ENCODE measurements at places on chromosomes 1 and 21.

DNA sequence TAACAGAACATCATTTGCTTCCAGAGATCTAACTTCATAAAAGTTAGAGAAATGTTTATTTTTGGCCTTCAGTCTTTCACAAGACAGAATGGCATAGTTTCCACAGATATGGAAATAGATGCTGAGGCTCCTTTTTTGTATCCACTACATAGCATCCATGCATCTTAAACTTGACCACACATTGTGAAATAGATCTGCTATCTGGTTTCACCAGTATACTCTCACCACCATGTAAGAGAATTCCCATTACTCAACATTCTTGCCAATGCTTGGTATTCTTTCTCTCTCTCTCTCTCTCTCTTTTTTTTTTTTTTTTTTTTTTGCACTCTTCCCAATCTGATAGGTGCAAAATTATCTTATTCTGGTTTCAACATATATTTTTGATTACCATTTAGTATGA, 52.1 kb upstream of the PRMT6 start:
- no peak for DNase-seq

DNA sequence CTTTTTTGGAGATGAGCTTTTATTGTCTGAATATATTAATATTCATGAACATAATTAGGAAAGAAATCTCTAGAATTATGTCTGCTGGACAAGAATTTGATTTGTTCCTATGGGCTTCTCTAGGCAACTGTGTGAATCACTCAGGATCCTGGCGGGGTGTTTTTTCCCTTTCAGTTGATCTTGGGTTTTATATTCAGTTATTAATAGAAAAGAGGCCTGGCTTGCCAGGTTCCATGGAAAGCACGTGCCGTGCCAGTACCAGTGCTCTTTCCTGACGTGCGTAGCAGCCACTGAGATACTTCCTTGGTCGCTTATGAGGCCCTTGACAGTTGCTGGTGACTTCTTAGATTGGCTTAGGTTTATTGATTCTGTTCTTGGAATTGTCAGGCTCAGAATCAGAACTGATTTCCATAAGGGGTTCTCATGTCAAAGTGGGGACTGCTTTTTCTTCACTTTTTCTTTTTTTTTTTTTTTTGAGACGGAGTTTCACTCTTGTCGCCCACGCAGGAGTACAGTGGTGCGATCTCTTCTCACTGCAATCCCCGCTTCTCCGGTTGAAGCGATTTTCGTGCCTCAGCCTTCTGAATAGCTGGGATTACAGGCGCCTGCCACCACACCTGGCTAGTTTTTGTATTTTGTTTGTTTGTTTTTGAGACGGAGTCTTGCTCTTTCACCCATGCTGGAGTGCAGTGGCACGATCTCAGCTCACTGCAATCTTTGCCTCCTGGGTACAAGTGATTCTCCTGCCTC, 48.7 kb upstream of the KIF1B start:
- no peak for DNase-seq

DNA sequence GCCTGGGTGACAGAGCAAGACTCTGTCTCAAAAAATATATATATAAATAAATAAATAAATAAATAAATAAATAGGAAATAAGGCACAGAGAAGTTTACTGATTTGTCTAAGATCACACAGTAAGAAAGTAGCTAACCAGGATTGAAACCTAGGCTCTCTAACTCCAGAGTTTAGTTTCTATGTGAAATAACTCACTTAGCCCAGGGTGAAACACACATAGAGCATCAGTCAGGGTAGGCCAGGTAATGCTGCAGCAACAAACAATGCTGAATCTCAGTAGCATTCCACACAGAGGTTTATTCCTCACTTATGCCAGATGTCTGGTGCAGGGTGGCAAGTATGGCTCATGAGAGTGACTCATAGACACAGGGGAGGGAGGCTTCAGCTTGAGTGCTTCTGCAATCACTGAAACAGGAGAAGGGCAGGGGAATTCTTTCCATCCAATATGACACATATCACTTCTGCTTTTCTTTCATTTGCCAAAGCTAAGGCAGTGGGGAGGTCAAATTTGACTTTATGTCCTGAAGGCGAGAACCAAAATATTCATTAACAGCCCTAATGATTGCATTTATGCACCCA, 37.1 kb upstream of the KANK4 start:
- peak; percentile 76 for DNase-seq

DNA sequence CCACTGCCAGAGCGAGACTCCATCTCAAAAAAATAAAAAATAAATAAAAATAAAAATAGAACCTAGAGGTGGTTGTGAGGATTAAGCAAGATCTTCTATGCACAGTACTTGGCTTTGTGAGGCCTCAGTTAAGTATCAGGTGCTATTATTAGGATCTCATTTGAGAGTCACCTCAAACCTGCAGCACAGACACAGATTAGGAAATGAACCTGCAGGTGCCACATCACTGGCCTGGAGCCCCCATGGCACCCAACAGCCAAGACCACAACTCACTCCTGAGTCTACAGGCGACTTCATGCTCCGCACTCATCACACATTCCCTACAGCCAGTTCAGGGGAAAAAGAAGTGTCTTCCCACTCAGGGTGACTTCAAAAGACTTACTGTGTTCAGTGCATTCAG, 176.8 kb downstream of the SLC45A1 start:
- no peak for DNase-seq

DNA sequence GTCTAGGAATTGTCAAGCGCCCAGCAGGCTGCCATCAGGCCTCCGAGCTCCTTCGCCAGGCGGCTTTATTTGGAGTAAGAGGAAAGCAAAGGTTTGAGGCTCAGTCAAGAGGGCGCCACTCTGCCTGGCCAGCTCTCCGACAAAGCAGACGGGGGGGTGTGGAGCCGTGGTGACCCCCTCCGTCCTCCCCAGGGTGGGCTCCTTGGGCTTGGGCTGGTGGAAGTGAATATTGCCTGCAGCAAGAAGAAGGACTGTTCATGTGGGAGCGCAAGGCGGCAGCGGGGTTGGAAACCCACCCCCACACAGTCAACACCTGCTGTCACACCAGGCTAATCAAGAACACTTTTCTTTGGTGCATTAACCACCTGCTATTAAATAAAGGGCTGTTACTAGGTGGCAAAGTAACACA, 14.6 kb downstream of the EPHX1 start:
- no peak for DNase-seq

- no peak for DNase-seq
Measured at GRCh38 chr1:235127732-235128455, 743 bp downstream of the TOMM20 start.

DNA sequence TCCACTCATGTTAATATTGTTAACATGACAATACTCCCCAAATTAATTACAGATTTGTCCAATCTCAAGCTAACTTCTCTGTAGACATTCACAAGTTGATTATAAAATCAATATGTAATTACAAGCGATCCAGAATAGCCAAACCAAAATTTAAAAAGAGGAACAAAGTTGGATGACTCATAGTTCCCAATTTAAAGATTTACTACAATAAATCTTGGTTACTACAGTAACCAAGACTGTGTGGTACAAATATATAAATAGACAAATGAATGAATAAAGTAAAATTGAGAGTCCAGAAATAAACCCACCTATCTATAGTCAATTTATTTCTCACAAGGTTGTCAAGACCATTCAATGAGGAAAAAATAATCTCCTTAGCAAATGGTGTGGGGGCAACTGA, 7.1 kb upstream of the KRTAP10-4 start:
- DNase-seq: no peak

- DNase-seq: no peak
Measured at GRCh38 chr1:39213511-39214002, 9.1 kb downstream of the MACF1 start.

DNA sequence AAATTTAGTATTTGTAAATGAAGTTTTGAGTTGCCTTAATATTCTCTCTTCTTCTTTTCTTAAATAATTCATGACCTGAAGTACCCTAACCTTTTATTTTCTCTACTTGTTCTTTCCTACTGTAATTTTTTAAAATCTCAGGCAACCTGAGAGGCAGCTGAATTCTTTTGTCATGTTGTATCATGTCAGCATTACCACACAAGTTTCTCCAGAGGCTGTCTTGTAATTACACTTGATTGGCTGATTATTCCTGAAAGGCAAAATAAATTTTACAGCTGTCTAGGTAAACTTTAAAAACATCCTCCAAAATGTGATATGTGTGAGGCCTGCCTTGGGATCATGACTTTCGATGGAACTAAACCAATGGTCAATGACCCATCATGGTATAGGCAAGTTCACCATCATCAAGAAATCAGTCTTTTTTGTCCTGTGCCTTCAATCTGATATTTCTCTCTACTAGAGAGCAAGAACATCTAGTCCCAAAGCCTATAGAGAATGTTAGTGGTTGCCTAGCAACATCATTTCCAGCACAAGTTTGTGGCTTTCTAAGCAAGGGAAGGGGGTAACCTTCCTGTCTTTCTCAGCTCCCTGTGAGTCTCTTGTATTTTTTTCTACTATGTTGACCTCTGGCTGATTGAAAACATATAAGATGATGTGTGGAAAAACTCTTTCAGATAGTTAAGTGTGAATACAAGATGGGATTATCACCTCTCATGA, 115.5 kb downstream of the GABPA start:
- no peak for DNase-seq

DNA sequence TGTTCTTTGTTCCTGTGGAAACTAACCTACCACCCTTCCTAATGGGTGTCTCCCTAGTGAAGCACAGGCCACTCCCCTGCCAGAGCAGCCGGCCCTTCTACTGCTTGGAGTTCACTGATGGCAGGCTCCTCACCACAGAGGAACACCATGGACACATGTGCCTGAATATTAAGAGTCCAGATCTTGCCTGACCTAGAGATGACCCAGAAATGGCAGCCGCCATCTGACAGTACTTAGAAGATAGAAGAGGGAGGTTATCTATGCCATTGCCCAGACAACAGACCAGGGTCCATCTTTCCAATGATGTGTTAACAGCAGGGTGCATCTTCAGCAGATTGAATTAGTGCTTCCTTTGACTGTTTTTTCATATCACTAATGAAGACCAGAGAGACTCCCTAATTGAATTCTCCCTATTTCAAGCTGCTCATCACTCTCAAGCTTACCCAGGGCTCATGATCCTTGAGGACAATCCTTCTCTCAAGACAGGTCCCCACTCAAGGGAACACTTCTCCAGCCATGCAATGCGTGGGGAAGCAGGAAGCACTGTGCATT, 59.8 kb downstream of the PLEKHA6 start:
- DNase-seq: no peak

DNA sequence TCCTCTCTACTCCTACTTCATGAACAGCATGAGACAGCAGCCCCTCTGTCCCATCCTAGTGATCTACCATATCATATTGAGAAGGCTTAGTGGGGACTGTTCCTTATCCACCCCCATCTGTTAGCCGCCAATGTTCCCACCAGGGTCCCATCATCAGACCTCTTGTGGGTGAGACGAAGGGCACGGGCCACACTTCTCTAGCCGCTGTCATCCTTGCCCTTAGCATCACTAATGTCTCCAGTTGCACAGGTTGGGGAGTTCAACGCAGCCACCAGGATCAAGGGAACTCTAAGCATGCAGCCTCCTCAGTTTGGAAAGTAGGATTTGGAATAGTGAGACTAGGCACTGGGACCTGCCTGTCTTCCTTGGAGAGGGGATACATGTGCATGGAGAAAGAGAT, 20.1 kb downstream of the INKA2 start:
- no peak for DNase-seq

DNA sequence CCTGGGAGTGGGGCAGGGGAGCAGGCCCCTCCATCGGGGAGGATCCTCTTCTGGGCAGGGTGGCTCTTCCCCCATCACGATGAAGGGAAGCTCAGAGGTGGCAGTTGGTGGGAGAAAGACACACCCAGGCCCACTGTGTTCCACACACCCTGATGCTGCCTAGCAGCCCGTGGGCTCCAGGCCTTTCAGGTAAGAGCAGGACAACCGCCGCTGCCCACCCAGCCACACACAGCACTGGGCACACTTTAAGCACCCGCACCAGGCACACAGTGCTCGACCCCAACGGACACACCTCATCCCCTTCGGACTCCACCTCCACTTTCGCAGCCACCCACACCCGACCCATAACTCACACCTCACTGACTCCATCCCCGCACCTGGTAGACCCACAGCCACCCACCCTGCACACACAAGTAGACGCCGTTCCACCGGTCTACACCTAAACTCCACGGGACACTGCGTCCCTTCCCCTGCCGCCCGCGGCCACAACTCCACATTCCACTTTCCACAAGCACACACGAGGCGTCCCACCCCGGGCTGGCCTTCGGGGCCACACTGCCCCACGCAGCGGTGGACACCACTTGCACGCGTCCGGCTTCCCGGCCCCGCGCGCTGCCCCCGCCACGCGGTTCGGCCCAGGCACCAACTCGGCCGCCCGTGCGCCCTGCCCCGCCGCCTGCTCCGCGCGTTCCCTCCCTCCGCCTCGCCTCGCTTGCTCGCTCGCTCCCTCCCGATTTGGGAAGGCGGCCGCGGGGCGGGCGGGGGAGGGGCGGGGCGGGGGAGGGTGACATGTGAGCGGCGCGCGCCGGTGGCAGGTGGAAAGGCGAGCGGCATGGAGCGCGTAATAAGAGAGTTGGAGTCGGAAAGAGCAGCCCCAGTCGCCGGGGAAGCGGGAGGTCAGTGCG, at the start of gene KCNQ4:
TSS of gene KCNQ4 (plus strand) at position 787 of the 905 bp plus-strand sequence. CDS start 307 bp downstream, outside the sequence.
- DNase-seq: no peak

GRCh38 chr1:7384679-7385078, 386.4 kb upstream of the VAMP3 start:
- DNase-seq: no peak

GRCh38 chr1:152673016-152673415, 2.1 kb upstream of the LCE2C start:
- no peak for DNase-seq

DNA sequence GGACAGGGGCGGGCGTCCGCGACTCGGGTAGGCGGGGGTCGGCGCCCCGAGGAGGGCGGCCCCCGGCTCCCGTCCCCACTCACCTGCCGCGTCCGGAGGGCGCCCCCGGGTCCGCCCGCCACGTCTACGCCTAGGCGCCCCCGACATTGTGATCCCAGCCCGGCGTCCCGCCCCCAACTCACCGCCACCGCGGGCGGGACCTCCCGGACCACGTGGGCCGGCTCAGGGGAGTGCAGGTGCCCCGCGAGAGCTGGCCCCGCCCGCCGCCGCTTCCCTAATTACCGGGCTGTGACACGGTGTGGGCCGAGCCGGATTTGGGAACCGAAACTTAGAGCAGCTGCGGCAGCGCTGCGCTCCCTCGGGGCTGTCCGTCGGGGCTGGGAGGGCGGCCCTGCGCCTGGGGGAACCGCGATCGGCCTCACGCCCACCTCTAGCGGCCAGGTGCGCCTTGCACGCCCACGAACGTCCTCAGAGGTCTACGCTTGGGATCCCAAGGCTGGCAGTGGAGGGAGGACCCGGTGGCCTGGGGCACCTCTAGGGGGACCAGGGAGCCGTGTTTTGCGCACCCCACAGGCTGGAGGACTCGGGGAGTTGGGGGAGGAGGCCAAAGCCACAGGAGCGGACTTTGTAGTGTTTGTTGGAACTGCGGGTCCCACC, 521 bp upstream of the NADK start:
- DNase-seq: no peak

- no peak for DNase-seq
Measured at GRCh38 chr1:201933840-201934430, 12.4 kb downstream of the LMOD1 start.

GRCh38 chr1:31584869-31585735, 8.8 kb downstream of the TINAGL1 start:
- no peak for DNase-seq

GRCh38 chr1:241639623-241640148, 483 bp downstream of the CHML start:
- peak; percentile 16 for DNase-seq

Data from COLO829 (cell line).